Activated naive CD4-positive, alpha-beta T cell (primary cell): ENCODE measurements at places on chromosomes 1 and 21.

- DNase-seq = no peak
These were observed 55.6 kb downstream of the CLSTN1 start for GRCh38 chr1:9767964-9768668.

DNA sequence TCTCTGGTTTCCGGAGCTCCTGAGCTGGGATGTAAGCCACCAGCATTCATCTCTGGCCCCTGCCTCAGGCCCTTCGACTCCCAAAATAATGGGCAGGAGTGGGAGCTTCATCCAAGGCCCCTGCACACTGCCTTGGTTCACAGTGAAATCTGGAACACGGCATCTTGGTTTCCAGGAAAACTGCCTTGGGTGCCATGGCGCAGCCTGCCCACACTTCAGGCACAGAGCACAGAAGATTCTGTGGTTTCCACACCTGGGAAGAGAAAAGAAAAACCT lies 48.8 kb upstream of the POFUT2 start:
- DNase-seq = no peak

GRCh38 chr1:36107394-36107793 lies 17.6 kb downstream of the COL8A2 start:
- DNase-seq = no peak

DNA sequence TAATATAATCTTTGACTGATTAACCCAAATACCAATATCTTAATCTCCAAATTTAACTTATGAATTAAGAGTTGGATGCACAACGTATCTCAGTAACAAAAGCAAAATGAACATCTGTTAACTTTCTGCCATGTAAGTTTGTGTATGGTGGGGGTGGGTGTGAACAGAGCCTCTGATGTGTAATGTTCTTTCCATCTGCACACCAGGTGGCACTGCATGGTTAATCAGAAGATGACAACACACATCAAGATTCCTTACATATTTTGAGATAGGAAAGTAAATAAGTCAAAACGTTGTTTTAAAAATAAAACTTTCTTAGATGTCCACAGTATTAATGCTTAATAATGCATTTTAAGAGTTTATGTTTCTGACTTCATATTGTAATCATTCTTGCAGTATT lies 251.9 kb downstream of the DPYD start:
- DNase-seq = no peak

- no peak for DNase-seq
These were observed 189.5 kb downstream of the ADGRL2 start for GRCh38 chr1:81990241-81990640.

DNA sequence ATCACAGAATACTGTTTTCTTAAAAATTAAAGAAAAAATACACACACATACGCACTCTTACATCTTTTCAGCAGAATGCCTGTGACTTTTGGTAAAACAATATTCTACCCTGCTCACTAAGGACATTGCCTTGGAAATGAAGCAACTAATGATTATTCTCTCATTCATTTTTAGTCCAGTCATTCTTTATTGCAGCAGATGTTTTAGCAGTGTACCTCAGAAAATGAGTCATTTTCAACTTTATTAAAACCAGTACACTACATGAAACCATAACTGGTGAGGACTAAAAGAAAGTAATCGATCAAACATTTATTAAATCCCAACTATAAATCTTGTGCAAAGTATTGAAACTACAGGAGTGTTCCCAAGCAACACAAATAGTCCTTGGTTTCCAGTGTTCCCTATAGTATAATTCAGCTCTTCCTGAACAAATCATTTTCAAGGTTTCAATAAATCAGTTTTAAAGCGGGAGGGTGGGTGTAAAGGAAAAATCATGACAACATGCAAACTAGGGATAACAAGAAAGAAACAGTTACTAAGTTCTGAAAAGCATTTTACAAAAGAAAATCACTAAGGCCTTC lies 114.2 kb downstream of the ADGRL4 start:
- DNase-seq = no peak

DNA sequence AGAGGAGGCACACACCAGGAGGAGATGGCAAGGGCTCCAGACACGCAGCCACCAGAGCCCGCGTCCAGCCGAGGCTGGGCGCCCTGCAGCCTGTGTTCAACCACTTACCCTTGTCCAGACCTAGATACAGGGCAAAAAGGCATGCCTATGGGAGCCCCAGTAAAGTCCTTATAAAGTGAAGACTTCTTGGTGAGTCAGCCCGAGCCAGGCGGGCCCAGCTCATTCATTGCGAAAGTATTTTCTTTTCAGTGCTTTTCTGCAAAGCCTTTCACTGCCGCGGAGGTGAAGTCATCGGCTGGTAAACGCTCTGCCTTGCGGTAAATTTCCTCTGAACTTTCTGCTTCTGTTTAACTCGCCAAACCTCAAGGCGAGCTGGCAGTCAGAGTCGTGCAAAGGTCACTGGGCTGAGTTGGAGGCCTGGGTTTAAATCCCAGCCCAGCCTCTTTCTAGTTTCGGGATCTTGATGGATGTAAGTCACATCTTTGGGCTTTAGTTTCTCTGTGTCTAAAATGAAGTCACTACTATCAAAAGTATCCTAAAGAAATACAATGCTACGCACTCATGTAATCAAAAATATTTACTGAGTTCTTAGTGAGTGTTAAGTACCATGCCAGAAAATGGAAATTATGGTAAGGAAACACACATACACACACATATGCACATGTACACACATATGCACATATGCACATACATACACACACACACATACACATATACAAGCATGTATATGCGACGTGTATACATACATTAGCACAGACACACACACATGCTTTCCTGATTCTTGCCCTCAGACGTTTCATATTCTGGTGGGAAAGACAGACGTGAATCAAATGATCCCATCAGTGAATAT lies 54.7 kb upstream of the IFFO2 start:
- DNase-seq = peak; percentile 25

DNA sequence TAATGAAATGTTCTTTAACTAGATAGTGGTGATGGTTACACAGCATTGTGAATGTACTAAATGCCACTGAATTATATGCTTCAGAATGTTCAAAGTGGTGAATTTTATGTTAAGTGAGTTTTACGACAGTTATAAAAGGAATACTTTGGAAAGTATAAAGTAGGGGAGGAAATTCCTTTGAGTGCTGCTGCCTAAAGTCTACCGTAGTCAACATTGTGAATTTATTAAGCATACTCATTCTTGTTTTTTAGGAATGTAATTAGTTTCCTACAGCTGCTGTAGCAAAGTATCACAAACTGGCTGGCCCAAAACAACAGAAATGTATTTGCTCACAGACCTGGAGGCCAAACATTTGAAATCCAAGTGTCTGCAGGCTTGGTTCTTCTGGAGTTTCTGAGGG lies 73.0 kb downstream of the SWT1 start:
- no peak for DNase-seq

DNA sequence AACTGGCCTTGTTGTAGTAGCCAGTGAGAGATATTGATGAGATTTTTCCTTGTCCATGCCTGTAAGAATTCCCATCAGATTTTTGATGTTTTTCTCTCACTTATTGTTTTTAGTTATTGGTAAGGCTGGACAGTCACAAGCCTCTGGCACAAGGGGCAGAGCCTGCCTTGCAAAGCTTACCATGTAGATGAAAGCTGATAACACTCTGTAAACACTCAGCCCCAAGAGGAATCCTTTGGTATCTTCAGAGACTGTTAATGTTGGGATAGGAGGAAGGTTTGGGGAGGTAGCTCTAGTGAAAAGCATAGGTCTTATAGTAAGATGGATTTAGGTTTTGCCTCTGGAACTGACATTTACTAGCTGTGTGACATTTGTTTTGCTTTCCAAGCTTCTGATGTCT lies 37.7 kb downstream of the MARK1 start:
- DNase-seq = no peak

DNA sequence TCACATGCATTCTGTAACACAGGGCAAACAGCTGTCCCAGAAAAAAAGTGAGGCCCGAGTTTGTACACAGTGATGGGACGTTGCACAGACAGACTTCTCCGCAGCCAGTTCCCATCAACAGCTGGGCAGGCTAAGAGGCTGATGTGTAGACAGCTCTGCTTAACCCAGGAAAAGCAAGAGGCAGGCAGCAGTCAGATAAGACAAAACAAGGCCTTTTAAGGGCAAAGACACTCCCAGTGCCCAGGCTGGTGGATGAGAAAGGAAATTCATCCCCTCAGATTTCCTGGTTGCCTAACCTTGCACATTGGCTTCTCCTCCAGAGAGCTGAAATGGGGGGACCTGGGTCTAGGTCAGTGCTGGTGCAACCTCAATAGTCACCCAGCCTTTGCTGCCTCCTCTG lies 17.2 kb upstream of the PHLDA3 start:
- DNase-seq = no peak

GRCh38 chr1:118960567-118961136 lies 27.5 kb downstream of the TBX15 start:
- DNase-seq = no peak

DNA sequence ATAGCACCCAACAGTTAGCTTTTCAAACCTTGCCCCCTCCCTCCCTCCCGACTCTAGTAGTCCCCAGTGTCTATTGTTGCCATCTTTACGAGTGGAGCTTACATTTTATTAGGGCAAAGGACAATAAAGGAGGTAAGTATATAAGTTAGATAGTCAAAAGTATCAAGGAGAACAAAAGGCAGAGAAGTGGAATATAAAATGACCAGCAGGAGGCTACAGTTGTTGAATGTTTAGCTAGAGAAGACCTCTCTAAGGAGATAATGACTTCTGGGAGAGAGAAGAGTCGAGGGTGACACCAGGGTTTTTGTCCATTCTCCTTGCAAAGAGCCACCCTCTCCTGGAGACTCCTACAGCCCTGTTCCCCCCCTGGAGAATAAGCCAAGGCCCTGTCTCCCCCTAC lies 48.7 kb downstream of the SYT6 start:
- no peak for DNase-seq

GRCh38 chr1:24965571-24965930 lies 35.5 kb upstream of the RUNX3 start:
- DNase-seq = no peak

DNA sequence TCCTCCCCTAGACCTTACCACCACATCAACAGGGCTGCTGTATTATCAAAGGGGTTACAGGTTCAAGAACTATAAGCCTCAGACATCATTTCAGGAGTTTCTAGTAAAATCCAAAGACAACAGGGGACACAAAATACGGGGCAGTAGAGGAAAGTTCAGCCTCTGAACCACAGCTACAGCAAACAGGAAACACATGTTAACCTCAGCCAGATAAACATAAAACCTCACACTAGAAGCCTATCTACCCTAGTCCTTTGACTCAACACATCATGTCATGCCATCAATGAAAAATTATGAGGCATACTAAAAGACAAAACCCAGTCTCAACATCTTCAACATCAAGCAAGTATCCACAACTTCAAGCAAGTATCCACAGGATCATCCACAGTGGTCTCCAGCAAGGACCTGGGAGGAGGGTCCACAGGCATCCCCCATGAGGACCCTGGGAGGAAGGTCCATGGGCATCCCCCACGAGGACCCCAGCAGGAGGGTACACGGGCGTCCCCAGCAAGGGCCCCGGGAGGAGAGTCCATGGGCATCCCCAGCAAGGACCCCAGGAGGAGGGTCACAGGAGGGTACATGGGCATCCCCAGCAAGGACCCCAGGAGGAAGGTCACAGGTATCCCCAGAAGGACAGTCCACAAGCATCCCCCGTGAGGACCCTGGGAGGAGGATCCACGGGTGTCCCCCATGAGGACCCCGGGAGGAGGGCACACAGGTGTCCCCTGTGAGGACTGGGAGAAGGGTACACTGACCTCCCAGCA lies 440.0 kb downstream of the MATN1 start:
- no peak for DNase-seq

DNA sequence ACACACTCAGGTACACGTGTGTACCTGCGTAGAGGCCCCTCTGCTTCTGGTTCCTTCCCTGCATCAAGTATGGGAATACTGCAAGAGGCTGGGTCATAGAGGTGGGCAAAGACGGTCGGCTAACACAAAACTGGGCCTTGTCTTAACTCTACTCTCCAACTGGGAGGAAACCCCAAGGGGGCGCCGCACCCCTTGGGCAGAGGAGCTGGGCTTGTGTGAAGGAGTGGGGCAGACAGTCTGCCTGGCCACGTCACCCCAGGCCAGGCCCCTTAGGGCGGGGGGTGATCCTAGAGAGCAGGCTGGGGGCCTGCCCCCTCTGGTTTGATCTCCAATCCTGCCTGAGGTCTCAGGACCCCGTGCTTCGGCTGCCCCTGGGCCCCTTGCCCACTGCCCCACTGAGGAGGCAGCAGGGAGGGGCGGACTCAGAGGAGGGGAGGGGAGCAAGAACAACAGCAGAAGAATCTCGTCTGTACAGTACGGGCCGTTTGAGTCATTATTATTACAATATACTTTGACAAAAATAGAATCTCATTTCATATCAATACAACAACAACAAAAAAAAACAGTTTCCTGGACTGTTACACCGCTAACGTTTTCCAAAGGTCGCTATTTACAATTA lies 34.7 kb downstream of the MEF2D start:
- DNase-seq = no peak

GRCh38 chr1:77036560-77036959 lies 169.3 kb downstream of the ST6GALNAC5 start:
- no peak for DNase-seq

DNA sequence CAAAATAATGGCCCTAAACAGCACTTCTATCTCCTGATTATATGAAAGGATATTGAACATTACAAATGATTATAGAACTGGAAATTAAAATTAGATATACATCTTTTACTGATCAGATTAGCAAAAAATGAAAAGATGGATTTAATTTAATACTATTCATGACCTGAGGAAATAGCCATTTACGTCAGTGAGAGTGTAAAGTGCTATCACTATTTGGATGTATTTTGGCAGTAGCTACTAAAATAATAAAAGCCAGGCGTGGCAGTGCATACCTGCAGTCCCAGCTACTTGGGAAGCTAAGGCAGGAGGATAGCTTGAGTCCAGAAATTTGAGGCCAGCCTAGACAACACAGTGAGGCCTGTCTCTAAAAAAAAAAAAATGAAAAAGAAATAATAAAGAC lies 5.3 kb downstream of the C4BPB start:
- DNase-seq = no peak

GRCh38 chr21:42149656-42150473 lies 69.1 kb upstream of the ABCG1 start:
- no peak for DNase-seq

- DNase-seq = no peak
These were observed 39.9 kb upstream of the SLC19A1 start for GRCh38 chr21:45582128-45582527.

DNA sequence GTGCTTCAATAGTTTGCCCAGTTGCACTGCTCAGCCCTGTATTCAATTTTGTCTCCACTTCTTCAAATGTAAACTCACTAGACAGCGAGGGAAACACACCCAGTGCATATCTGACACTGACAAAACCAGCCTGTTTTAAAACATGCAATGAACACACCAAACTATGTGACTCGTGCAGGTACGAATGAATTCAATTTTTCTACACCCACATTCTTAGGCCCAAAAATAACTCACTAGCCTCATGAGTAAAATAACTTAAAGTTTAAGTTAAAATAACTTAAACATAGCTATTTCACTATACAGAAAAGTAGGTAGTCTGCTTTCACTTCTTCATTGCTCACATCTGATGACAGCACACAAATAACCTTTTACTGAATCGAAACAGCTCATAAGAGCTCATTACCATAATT lies 21.1 kb downstream of the TTC13 start:
- DNase-seq = no peak
